ENCODE measurements at places on chromosomes 7 and 10.

GRCh38 chr7:117134889-117135552, 181.7 kb downstream of the ST7 start:
- no peak for DNase-seq

DNA sequence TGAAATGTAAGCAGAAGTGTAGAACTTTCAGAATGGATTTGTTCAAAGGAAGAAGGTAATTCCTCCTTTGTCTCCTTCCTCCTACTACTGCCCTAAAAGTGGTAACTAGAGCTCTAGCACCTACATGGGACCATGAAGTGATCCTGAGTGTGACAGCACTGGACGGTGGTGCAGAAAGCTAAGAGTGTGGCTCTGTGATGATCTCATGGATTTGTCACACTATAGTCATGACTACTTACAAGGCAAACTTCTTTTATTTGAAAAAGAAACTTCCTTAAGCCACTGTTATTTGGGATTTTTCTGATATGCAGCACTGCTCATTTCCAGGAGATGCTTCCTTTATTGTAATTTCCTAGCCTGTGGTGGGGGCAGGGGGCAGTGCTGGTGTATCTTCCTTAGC, 5.8 kb upstream of the FHIP2A start:
- no peak for DNase-seq

GRCh38 chr10:32882076-32882475, 76.0 kb downstream of the ITGB1 start:
- DNase-seq: no peak

- DNase-seq: no peak
Measured at GRCh38 chr10:63583909-63584724, 62.9 kb downstream of the REEP3 start.

DNA sequence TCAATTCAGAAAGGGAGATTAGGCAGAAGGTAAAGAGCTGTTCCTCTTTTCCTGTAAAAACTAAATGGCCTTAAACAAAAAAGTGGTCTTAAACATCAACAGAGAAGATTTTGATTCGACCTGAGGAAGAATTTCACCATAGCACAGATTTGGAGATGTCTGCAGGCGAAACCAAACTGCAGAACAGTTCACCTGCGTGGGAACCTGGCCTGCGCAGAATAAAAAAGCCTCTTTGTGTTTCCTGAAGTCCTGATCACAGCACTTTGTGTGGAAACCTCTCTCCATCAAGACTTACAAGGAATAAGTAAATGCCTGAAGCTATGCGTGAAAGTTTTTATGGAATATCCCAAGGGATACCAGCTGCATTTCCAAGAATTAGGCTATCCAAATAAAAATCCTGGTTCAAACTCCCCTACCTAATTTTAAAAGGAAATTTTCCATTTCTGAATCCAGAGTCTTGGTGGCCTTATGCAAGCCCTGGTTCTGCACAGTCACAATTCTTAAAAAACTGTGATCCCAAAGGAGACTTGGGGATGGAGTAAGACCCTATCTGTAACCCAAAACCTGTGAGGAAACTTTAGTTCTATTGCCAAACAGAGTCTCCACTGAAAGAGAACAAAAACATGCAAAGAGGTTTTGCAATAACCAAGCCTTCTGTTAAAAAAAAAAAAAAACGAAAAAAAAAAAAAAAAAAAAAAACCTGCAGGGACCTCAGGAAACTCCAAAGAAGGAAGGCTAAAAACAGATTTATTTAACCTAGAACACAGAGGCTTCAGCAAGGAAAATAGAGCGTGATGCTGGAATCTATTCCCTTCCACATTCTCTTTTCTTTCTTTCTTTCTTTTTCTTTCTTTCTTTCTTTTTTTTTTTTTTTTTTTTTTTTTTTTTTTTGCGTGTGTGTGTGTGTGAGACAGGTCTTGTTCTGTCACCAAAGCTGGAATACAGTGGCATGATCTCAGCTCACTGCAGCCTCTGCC, 10.4 kb downstream of the CALML3 start:
- no peak for DNase-seq

GRCh38 chr10:86362129-86362527, 4.5 kb downstream of the GRID1 start:
- peak; percentile 4 for DNase-seq

- peak; percentile 39 for DNase-seq
Measured at GRCh38 chr7:44615149-44615611, 8.8 kb downstream of the OGDH start.

DNA sequence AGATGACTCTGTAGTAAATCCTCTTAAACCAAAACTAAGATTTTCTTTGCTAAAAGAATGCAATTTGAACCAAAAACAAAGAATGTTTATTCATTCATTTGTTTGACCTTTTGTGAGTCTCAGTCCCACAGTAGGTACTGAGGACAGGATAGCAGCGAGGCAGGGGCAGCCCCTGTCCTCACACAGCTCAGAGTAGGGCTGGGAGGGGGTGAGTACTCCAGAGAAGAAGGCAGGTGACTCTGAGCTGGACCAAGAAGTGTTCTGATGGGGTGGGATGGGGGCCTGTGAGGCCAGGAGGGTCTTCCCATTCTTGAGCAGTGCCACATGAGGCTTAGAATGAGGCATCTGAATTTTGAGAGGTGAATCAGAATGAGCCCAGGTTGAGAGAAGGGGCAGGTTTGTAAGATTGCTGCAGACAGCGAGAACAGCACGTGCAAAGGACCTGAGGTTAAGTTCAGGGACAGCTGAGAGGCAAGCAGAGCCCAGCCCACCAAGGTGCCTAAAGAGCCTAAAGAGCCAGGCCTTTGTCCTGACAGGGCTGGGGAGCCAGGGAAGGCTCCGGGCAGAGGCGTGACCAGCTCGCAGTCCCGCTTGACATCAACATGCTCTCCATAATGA, 56.9 kb upstream of the CHST15 start:
- DNase-seq: no peak

- no peak for DNase-seq
Measured at GRCh38 chr10:17109046-17109445, 20.6 kb downstream of the CUBN start.

DNA sequence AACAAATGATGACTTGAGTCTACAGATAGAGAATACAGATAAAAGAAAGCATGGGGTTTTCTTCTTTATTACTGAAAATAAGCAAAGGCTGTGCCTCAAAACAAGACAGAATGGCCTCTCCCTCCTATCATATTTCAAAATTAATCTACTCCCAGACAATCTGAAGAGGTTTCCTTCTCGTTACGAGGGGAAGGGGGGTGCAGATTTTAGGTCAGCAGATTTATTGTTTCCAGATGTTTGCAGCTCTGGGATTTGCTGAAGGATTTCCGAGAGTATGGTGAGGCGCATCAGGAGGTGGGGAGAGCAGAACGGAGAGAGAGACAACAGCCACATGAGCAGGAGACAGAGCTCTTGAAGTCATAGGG, 89.8 kb downstream of the KIAA1549 start:
- DNase-seq: no peak

DNA sequence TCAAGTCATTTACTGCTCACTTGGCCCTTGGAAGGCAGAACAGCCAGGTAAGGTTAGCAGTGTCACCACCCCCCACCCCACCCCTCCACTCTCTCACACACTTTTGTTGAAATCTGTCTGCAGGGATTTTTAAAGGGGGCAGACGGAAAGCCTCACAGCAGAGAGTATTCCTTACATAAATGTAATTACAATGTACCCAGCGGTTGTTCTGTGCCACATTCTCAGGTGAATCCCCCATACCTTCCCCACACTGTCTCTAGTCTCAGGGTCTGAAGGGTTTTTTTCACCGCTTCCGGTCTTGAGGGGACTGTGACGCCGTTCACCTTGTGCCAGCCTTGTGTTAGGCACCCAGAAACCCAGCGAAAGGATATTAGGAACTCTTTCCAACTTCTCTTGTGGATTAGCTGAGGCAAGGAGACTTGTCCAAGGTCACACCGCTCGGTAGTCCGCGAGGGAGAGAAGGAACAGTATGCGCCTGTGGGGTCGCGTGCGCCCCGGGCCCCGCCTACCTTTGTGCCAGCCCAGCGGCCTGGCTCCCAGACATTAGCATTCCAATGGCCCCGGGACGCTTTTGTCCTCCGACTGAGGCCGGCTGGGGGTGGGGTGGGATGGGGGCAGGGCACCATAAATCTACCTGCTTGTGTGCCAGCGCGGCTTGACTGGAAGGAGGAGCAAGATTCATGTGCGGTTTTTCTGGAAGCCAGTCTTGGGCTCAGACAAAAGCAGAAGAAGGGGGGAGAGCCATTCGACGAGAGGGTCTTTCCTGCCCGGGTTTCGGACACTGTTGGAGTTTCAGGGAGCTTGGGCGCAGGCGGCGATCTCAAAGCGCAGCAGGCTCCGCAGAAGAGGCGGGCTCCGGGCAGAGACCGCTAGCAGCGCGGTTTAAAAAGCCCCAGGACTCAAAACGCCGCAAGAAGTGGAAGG, 4.5 kb downstream of the NEUROG3 start:
- DNase-seq: no peak
